Stimulated activated CD8-positive, alpha-beta memory T cell treated with anti-CD3 and anti-CD28 coated beads, Interleukin-15, amount 100 ng/mL, for 24 hours (primary cell): ENCODE measurements at places on chromosomes 2 and 18.

DNA sequence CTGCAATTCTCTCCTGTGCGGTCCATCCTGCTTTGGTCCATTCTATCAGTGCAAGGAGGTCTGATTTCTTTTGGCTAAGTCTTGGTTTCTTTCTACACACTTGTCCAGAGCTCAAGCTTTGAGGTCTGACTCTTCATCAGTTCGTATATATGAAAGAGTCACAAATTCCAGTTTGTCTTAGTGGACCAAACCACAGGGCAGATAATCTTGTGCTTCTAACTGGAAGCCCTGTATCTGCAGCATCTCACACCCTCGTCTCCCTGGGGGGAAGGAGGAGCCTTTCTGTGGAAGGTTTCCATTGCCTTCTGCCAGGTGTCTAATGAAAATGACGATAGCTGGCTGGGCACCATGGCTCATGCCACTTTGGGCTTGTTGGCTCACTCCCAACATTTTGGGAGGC lies 148.5 kb downstream of the SPP2 start:
- no peak for DNase-seq

DNA sequence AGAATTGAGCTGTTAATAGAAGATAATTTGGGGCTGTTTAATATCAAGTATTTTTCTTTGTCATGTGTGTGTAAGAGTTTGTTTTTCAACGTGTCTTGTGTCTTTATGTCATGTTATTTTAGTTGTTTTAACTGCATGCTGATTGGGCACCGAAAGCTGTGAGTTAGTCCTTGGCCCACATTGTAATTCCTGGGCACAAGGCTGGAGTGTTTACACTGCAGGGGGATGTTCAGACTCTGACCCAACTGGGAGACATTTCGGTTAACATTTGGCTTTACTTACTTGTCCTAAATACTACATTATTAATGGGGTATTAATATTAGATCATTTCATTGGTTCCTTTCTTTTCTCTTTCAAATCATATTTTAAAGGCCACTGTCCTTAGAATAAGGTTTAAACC lies 381.0 kb downstream of the OSR1 start:
- no peak for DNase-seq

GRCh38 chr2:240809276-240809675 lies 10.7 kb downstream of the KIF1A start:
- no peak for DNase-seq

- DNase-seq = no peak
Observed at GRCh38 chr2:126764686-126765265, 108.8 kb downstream of the GYPC start.

- DNase-seq = no peak
Observed at GRCh38 chr18:703213-703967, 9.0 kb downstream of the ENOSF1 start.

- DNase-seq = no peak
Observed at GRCh38 chr2:52960881-52961280, 806.7 kb upstream of the CHAC2 start.

DNA sequence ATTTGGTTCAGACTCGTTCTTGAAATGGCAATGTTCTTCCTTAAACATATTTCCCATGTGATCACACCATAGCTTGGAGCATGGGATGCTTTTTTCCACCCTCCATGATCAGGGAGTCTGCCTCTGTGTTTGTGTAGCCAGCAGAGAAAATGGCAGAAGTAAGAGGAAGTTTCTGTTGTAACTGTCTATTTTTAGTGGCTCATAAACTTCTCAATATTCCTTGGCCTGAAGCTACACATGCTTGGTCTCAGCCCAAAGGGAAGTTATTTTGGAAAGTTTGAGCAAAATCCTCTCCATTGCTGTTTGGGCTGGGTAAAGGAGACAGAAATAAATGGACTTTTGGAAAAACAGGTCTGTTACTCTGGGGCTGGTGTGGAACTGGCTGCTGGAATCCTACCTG lies 33.4 kb upstream of the ITGA6 start:
- DNase-seq = no peak

DNA sequence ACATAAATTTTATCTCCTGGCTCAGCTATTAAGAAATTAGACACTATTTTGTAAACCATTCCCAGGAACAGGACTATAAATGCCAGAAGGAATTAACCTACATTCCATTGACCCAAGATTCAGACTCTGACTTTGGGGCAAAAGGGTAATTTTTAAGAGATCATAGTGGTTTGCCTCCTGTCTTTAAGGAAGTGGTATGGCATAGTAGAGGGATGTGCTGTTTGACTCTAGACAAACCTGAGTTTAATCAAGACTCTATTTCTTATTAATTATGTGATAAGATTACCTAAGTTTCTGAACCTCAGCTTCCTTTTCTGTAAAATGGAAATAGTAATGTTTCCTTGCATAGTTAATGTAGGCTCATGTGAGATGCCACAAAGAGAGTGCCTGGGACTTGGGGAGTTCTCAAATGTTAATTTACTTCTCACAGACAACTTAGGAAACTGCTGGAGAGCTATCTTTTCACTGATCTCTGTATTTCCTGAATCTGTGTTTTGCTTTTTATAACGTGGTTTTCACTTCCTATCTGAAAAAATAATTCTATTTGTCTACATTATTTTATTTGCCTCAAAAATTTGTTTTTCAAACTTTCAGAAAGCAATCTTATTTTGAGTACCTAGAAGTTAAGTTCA lies 11.9 kb upstream of the SLC40A1 start:
- DNase-seq = no peak

DNA sequence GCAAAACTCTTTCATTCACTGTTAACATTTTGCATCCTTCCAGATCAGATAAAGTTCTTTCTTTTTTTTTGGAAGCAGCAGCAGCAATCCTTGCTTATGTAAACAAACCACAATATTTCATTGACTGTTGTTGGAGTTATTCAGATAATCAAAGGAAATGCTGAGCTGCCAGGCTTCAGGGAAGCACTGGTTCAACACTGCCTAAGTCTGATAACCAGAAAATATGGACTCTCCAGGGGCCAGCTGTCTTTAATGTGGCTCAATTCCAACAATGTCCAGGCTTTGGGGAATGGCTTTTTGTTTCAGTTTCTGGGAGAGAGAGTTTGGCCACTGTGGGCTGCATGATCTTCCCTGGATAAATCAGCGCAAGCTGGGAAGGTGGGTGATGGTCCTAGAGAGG lies 354.3 kb downstream of the AKAIN1 start:
- DNase-seq = no peak

DNA sequence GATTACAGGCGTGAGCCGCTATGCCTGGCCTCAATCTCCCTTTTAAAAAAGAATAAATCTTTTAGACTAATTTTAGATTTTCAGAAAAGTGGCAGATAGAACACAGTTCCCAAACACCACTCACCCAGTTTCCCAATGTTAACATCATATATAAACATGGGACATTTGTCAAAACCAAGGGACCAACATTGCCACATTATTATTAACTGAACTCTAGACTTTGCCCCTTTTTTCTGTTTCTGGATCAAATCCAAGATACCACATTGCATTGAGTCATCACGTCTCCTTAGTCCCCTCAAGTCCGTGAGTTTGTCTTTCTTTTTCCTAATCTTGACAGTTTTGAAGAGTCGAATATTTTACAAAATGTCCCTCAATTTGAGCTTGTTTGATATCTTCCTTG lies 2.4 kb downstream of the C2orf42 start:
- DNase-seq = no peak

- no peak for DNase-seq
Observed at GRCh38 chr2:85867556-85868292, 21.1 kb downstream of the ST3GAL5 start.

DNA sequence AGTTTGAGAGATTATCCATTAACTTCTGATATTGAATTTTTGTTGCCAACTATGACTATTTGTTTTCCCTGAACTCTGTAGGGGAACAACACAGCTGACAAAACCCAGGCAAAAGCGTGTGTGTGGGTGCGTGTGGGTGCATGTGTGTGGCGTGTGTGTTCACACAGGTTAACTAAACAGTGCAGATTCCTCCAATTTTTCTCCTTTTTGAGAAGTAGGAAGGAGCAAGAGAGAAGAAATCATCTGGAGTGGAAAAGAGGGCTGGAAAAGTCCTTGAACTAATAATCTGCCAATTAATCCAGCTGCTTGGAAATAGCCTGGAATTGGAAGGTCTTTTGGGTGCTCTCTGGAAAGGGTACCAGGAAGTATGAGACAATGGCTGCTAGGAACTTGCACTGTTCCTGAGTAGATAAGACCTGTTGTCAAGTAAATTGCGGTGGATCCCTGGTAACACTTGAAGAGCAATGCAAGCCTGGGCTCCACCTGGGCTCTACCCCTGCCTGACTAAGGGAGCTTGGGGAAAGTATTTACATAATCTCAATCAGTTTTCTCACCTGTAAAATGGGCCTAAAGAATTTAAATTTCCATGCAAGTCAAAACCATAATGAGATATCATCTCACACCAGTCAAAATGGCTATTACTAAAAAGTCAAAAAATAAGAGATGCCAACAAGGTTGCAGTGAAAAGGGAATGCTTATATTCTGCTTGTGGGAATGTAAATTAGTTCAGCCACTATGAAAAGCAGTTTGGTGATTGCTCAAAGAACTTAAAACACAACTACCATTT lies 40.5 kb upstream of the IL1R1 start:
- no peak for DNase-seq

DNA sequence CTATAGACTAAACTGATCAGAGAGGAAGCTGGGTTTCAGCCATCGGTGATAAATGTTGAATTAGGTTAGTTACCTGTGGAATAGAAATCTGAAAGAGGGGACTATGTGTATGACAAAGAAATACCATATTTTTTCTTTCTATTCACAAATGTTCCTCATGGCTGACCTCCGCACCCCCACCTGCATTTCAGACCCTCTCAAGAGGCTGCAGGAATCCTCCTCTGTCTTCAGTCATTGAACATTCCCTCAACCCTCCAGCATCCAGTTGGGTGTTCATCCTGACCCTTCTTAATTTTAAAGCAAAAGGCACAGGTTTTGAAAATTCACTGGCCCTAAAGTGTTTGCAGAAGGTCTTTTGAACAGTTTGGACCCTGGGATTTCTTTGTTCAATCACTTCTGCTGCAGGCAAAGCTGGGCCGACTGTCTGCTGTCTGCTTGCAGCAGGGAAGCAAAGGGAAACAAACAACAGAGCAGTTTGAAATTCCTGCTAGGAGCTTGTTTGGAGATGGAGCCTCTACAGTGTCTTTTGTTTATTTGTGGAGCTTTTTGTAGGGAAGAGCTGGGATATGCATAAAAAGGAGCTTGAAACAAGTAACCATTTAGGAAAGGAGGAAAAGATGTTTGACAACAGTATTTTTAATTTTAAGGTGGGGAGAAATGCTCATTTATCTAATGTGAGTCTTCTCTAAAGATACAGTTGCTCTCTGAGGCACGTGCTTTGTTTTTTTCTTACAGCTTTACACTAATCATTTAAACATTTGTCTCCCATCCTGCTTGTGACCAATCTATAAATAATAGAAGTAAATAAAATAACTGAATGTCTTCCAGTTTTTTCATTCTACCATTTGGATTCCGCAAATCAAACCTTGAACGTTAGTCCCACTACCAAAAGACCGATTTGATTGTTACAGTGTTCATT lies 213.3 kb upstream of the MMADHC start:
- no peak for DNase-seq

- DNase-seq = no peak
Observed at GRCh38 chr2:98911376-98912154, 24.5 kb downstream of the CRACDL start.

GRCh38 chr2:21633466-21633865 lies 509.7 kb downstream of the TDRD15 start:
- no peak for DNase-seq

DNA sequence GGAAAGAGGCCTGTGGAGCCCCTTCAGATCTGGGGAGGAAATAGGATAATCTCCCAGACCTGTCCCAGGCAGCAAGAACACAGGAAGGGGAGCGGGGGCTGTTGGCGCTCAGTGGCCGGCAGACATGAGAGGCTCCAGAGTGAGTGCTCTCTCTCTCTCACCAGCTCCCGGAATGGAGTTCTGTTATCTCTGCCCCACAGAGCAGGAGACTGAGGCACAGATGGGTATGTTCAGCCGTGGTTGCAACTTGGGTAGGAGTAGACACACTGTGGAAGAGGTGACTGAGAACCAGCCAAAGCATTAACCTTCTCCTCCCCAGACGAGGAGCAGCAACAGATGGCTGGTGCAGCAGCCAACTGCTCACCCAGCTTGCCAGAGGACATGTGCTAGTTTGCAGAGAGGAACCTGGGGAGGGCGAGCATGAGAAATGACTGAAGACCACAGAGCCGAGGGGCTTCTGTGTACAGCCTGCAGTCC lies 82.0 kb downstream of the NRP2 start:
- DNase-seq = no peak

DNA sequence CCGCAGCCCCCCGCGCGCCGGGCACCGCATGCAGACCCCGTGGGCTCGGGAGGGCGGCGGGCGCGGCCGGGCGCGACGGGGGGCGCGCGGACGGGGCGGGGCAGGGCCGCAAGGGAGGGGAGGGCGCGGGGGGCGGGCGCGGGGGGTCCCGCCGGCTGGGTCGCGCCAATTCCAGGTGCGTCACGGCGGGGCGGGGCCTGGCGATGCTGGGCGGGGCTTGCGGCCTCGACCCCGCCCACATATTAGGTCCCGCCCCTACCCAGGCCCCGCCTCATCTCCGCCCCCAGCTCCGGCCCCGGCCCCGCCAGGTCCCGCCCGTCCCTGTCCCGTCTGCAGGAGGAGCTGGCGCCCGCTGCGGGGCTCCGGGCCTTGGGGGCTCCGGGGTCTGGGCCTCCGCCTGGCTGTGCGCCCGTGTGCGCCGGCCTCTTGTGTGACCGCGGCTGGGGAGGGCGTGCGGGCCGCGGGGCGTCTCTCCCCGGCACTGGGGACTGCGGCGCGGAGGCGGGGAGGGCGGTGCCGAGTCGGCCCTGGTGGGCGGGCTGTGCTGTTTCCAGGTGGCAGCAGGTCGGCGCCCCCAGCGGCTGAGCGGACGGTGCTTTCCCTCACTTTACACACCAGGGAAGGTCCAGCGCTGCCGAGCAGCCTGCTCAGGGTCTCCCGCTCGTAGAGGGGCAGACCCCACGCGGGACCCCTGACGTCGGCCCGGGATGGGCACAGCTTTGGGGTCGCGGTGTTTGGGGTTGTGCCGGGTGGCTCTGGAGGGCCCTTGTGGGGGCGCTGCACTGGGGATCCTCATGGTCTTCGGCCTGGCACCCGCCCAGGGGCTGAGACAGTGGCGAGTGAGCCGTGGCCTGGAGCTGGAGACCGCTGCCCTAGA lies 554 bp downstream of the ING5 start:
- peak; percentile 90 for DNase-seq

DNA sequence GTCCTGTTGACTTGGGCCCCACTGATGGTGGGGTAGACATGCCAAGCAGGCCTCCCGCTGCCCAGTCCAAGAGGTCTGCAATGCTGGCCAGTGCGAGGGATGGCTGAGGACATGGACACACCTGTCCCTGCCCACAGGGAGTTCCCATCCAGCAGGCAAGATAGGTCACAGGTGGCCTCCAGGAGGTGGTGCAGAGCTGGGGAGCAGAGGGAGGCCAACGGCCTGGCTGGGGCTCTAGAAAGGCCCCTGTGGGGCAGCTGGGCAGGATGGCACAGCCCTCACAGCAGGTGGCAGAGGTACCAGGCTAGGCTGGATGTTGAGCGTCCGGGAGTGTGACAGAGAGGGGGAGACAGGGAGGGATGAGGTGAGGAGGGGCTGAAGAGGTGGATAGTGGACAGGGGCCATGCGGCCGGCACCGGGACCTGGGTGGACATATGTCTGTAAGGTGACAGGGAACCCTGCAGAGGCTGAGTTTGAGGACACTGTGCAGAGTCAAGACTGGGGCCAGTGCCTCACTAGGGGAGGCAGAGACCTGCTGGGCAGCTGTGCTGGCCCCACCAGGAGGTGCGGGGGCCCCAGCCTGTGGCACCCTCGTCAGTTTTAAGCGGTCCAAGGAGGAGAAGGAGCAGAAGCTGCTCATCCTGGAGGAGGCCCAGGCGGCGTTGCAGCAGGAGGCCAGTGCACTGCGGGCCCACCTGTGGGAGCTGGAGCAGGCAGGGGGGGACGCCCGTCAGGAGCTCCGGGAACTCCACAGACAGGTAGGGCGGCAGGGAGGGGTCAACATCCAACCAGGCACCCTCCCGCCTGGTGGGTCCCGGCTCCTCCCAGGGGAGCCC lies 34.3 kb upstream of the SNED1 start:
- no peak for DNase-seq
